Coronary artery (tissue), 2 donors: ENCODE measurements at places on chromosomes 1 and 21.

DNA sequence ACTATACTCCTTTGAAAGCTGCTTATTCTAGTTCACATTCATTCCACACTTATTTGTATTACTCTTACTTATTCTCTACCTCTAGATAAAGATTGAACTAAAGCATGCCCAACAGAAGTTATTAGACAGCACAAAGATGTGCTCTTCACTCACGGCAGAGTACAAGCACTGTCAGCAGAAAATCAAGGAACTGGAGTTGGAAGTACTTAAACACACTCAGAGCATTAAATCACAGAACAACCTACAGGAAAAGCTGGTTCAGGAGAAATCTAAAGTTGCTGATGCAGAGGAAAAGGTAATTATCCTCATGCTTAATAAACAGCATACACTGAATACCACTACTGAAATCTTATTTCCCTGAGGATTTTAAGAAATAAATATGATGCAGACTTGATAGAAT, 81.3 kb upstream of the PPIH start:
- no peak for DNase-seq

DNA sequence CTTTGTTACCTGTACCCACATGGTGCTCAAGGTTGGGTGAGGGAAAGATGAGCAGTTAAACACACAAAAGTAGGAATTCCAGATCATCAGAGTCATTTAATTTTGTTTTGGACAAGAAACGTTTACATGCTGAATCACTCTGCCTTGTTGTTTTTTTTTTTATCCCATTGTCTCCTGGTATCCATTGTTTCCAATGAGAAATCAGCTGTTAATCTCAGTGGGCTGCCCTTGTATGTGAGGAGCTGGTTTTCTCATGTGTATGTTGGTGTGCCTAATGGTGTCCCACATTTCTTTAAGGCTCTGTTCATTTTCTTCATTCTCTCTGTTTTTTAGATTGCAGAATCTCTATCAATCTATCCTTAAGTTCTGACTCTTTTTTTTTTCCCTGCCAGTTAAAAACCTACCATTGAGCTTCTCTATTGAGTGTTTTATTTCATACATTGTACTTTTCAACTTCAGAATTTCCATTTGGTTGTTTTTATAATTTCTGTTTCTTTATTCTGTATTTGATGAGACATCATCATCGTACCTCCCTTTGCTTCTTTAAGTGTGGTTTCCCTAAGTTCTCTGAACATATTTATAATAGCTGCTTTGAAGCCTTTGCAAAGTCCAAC, 8.8 kb upstream of the OBSCN start:
- no peak for DNase-seq

DNA sequence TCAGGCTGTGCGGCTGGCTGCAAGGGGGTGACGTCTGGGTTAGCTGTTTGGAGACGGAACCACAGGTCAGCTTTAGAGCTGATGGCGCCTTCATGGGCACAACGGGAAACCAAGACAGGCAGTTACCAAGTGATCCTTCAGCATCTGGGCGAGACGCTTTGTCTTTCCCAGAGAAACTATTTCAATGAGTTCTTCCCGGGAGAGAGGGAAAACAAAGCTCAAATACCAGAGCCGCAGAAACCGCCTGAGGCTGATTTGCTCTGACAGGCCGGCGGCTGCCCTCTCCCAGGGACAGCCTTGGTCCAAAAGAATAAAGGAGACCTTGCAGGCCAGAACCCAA, 76.5 kb downstream of the CD58 start:
- DNase-seq, result no peak

GRCh38 chr1:925561-926421, 2.1 kb downstream of the SAMD11 start:
- DNase-seq, result no peak
